ENCODE measurements at places on chromosomes 5 and 9.

DNA sequence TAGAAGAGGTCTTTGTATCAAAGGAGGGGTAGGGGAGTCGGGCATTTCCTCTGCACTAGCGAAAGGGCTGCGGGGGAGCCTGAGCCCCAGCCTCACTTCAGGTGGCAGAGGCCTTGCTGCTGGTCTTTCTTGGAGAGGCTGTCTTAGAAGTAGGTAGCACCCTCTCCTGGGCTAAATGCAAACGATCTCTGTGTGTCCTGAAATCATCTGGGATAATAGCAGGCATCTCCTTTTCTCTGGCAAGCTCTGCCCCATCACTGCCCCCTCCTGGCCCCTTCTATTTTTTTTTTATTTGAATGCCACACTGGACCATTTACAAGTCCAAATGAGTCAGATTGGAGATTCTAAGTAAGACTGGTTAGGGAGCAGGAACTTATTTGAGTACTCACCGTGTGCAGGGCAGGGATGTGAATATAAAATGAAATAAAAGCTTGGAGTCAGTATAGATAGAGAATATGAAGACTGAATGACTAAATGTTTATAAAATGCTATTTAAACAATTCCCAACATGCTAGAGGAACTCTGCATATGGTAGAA, 137.1 kb downstream of the FGF1 start:
- DNase-seq: peak; percentile 95

DNA sequence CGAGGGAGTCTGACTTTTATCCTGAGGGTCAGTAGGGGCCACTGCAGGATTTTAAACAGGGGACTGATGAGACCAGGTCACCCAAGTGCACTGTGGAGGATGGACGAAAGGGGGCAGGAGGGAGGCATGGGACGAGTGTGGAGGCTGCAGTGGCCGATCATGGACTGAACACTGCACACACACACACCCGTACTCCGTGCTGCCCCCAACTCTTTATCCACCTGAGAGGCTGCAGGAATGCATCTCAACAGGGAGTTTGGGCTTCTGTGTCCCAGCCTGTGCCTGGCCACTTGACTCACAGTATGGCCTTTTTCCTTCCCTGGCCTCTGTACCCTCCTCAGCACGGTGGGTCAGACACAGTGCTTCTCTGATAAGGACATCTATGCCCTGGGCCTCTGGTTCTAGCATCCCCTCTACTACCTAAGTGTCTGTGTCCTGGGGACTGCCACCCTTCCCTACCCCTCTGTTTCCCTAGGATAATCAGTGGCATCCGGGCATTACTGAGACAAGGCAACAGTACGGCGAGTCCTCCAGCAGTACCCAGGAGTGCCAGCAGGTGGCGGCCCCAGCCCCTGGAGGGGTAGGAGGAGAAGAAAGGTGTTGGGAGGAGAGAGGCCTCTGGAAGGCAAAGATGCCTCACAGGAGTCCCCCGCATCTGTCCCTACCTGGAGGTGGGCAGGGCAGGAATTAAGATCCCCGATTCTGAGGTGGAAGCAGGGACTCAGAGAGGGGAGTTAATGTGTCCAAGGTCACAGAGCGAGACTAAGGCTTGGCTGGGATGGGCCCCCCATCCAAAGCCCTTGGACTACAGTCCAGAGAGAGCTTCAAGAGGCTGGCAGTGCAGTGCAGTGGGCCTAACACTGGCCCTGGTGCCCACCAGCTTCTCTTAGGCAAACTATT, 5.1 kb upstream of the CDX1 start:
- peak; percentile 89 for DNase-seq

DNA sequence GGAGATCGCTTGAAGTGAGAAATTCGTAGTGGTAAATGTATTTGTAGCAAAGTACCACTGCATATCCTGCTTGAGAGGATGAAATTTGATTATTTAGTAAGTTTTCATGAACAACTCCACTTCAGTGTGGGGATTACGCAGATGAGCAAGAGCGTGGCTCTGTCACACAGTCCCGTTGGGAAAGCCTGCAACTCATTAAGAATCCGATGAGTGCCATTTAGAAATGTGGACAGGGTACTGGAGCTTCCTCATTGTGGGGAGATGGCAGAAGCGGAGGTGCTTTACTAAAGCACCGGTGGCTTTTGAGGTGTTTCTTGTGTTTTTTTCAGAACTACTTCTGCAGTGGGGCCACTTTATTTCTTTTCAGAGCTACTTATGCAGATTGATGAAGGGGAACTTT, 1.4 kb downstream of the TJP2 start:
- DNase-seq: no peak

GRCh38 chr5:163094492-163095180, 342.8 kb upstream of the CCNG1 start:
- no peak for DNase-seq

DNA sequence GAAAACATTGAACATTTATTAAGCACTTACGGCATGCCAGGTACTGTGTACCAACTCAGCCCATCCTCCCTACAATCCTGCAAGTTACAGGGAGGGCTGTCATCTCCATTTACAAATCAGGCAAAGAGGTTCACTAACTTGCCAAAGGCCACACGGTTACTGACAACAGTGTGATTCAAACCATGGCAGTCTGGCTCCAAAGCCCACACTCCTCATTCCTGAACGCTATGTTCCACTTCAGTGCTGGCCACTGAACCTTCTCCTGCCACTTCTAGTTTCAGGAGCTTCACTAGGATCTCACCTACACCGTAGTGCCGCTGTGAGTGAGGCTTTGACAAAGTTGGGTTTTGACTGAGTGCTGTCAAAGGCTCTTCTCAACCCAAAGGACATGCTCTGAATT, 7.2 kb upstream of the LIFR start:
- DNase-seq: no peak

DNA sequence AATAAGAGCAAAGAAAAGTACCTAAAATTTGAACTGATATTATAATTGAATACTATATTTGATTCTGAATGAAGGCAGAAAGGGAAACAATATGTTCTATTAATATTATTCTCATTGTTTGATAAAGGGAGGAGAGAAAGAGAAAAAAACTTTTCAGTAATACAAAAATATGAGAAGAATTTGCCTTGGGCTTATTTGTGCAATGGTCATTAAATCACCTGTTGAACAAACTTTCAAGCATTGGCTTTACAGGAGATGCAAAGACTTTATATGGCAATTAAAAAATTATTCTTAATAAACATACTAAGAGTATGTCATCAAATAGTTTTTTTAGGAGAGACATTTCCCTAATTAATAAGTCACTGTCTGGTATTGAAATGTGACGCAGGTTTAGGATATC, 85.0 kb downstream of the CSNK1G3 start:
- no peak for DNase-seq

GRCh38 chr5:107601076-107601475, 69.7 kb downstream of the EFNA5 start:
- DNase-seq: no peak

DNA sequence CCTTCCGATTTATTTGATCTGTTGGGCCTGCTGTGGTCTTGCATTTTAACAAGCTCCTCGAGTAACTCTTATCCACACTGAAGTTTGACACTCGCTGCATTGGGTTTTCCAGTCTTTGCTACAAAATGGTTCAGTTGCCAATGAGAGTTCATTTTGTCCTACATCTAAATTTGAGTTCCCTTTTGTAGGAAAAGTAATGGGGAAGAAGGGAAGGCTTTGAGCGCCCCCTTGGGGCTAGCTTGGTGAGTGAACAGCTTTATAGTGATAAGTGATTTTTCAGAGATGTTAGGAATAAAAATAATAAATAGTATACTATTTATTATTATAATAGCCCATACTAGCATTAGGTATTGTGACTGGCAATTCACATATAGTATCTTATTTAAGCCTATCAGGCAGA, 89.9 kb upstream of the GNAQ start:
- DNase-seq: peak; percentile 75

DNA sequence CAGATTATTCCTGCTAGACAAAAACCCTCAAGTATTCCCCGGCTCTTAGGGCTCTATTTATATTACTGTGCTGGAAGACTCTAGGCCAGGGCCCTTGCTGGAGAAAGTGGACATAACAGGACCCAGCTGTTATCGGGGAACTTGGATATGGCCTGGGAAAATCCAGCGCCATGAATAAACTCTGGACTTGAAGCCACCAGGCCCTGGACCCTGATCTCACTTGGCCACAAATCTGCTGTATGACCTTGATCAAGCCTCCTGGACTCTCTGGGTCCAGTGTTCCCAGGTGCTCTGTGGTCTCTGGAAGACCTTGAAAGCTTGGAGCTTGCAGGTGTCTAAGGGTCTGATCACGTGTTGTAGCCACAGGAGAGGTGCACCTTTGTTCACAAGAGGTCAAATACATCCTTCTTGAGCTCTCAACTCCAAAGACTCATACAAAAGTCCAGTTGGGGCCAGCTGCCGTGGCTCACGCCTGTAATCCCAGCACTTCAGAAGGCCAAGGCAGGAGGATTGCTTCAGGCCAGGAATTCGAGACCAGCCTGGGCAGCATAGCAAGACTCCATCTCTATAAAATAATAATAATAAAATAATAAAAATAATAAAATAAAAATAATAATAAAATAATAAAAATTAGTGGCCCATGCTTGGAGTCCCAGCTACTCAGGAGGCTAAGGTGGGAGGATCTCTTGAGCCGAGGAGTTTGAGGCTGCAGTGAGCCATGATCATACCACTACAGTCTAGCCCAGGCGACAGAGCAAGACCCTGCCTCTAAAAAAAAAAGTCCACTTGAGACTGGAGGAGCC, 26.5 kb downstream of the COL27A1 start:
- DNase-seq: no peak

DNA sequence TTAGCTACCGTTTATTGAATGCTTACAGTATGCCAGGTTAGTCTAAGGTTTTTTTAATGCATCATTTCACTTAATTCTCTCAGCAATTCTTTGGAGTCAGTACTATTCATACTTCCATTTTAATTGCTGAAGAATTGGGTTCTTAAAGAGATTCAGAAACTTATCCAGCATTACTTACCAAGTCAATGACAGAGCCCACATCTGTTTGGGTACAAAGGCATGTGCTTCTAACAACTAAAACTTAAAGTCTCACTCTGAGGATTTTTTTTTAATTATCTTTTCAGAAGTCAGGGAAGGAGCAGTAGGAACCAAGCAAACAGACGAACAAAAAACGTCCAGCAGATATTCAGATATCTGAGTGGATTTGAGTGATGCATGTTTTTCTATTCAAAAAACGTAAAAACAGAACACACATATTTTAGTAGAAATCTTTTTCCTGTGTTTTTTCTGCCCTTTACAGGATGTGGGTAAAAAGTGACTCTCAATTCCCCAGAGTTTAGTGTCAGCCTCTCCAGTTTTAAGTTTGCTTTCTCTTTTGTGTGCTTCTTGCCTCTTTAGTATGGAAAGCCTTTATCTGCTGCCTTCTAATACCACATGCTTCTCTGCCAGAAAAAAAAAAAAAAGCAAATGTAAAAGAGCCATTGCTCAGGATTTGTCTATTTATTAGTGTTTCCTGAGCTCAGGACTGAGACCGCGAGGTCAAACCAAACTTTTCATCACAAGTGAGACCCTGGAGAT, 118.0 kb downstream of the PRKACG start:
- no peak for DNase-seq

DNA sequence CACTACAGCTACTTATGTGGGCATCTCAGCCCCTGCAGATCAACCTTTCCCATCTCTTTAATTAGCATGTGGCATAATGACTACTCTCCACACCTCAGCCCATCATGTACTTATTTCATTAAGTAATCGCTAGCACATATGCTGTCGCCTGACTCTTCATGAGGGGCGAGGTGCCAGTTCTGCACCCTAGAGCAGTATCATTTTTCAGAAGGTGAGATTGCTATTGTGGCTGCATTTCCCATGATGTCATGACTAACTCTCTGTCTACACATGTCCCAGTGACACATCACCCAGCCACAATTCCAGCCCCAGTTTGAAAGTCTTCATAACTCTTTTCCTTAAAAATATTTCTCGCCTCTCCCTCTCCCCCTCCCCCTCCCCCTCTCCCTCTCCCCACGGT, 7.6 kb upstream of the F2RL1 start:
- no peak for DNase-seq
